ENCODE measurements at places on chromosomes 5 and 9.

- no peak for DNase-seq
Observed at GRCh38 chr9:117188394-117188793, 226.5 kb downstream of the ASTN2 start.

- DNase-seq: no peak
Observed at GRCh38 chr5:93452255-93452654, 128.8 kb downstream of the NR2F1-AS1 start.

- no peak for DNase-seq
Observed at GRCh38 chr5:174118823-174119467, 73.4 kb downstream of the NSG2 start.

DNA sequence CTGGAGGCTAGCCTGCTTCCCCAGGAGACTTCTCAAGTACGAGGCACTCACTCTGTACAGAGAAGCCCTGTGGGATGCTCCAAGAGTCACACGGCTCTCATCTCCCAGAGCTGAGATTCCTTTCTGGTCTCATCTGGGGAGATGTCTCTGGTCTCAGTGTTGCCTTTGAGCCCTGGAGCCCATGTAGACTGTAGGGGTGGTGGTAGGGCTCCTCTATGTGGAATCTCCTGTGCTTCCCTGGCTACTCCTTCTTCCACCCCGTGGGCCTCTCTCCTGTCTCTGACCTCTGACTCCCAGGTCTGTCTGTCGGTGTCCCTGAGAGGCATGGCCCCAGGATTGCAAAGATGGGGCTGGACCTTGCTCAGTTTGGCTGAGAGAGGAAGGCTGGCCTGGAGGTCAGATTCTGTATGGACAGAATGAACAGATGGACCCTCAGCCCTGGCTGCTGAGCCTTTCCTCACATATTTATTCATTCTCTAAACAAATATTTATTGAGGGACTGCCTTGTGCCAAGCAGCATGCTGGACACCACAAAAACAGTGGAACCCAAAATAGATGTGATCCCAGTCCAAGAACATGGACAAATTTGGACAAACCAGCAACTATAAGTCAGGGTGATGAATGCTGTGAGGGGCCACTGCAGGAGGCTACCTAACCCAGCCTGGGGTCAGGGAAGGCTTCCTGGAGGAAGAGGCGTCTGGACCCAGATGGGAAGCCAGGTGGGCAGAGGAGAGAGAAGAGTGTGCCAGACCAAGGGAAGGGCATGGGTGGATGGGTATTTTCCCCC is 2.6 kb downstream of the CCL19 start:
- no peak for DNase-seq

GRCh38 chr9:131545003-131545785 is at the start of gene PRRT1B:
PRRT1B (plus strand) TSS chr9:131545523; CDS start chr9:131545616, 93 bp downstream.
- DNase-seq: no peak

- DNase-seq: no peak
Observed at GRCh38 chr9:99158629-99159028, 53.7 kb downstream of the TGFBR1 start.

DNA sequence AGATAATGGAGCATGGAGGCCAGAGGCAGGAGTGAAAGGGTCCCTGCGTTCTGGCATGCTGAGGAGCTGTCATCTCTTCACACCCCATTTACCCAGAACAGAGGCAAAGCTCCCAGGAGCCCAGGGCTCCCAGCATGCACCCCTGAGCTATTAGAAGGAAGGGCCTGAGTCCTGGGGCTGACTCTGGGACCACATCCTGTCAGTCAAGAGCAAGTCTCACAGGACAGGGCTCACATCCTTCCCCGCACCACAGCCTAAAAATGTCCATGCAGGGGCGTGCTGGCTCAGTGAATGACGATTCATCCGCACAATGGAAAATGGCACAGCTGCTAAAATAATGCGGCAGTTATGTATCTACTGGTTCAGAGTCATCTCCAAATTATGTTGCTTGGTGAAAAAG is 31.4 kb downstream of the CAMK2A start:
- no peak for DNase-seq

DNA sequence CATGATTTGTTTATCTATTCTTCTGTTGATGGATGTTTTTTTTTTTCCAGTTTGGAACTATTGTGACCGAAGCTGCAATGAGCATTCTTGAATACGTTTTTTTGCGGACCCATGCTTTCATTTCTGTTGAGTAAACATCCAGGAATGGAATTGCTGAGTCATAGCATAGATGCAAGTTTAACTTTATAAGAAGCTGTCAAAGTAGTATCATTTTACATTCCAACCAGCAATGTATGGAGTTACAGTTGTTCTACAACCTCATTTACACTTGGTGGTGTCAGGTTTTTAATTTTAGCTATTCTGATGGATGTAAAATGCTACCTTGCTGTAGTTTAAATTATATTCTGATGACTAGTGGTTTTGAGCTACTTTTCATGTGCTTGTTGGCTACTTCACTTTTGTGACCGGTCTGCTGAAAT is 49.0 kb downstream of the NPR3 start:
- no peak for DNase-seq

DNA sequence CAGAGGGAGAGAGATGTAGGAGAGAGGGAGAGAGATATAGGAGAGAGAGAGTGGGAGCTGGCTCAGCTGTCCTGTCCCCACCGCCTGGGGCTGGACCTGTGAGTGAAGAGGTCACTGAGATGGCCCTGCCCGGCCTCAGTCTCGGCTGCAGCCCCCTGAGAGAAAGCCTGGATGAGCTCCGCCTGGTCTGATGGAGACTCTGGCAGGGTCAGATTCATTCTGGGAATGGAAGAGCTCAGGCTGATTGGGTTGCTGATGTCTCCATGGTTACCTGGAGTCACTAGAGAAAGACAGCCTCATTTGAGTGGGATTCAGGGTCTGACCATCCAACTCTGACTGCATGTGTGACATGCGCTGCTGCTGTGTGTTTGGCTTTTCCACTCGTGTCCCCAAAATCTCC is 27.1 kb upstream of the SEMA4D start:
- no peak for DNase-seq

DNA sequence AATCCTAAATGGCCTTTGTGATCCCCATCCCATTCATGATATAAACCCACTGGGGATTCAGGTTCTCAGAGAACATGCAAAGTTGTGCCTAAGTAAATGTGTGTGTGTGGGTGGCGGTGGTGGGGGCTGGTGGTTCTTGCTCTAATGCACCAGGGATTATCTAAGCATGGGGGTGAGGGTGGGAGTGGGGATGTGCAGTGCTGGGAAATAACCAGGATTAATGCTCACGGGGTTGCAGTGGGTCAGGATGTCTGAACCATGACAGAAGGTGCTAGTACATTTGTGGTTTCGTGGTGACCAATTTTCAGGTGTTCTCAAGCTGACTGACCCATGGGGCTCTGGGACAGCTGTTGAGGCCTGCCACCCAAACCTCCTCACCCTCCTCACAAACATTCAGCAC is 101.0 kb downstream of the ZNF608 start:
- DNase-seq: no peak

- no peak for DNase-seq
Observed at GRCh38 chr9:111615928-111616327, 15.2 kb upstream of the DNAJC25 start.

DNA sequence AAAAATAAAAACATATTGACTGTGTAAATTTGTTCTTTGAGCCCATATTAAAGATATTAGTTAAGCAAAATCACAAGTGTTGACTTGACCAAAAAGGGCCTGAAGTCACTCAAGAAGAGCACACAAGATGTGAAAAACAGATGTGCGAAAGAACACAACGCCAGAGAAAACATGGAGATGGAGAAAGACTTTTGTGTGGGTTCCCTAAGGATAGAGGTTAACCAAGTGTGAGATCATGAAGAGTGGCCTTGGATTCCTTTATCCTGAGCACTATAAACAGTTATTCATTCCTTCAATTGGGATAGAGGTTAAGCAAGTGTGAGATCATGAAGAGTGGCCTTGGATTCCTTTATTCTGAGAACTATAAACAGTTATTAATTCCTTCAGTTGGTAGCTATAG is 361.8 kb downstream of the CDH18 start:
- DNase-seq: no peak

GRCh38 chr9:6922124-6922676 is 164.4 kb downstream of the KDM4C start:
- no peak for DNase-seq

All from posterior cingulate gyrus (tissue), 11 donors.